K562 (cell line): ENCODE measurements at places on chromosomes 3 and 15.

- DNase-seq = no peak
Measured at GRCh38 chr3:170220871-170221270, 1.4 kb upstream of the PRKCI start.

DNA sequence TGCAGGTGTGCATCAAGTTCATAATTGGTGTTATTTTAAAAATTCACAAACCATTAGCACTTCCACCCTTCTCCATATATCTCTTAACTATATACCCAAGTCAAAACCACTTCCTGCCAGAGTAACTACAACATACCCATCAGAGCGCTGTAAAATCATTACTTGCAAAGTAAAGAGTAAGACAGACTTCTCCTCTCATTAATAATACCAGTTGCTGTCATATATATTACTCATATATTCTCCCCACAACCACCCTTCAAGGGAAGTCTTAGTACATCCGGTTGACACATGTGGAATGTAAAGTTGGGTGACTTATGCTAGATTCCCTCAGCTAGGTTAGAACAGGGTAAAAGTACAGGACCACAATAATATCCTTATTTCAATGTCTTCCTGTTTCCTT is 5.6 kb downstream of the TERC start:
- DNase-seq = no peak

- no peak for DNase-seq
Measured at GRCh38 chr3:19263606-19264005, 115.3 kb downstream of the KCNH8 start.

- no peak for DNase-seq
Measured at GRCh38 chr3:162738784-162739183, 1242.2 kb downstream of the OTOL1 start.

DNA sequence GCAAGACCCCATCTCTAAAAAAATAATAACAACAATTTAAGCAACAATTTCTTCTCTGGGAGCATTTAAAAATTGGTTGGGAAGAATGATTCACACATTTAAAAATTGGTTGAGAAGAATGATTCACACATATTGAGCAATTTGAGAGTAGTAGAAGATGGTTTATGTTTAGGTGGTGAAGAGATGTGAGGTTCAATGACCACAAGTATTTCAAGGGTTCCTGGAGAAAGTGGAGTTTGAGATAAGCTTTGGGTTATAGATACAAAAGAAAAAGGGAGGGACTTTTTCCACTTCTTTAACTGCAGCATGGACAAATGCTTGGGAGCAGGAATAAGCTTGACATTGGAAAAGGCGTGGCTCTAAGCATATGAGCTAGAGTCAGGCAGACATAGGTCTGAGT is 145.7 kb upstream of the NPHP3 start:
- DNase-seq = no peak

DNA sequence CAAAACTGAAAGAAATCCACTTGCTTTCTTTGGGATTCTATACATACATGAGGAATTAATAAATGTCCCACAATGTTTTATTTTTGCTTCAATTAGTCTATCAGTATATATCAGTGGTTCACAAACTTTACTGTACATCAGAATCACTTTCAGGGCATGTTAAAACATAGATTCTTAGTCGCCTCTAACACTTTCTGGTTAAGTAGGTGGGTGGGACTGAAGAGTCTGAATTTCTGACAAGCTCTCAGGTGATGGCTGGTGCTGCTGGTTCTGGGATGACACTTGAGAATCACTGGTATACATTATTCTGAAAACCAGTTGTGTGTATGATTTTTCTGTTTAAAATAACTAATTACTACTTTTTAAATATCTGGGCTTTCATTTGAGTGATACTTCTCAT is 393.3 kb downstream of the TBC1D5 start:
- no peak for DNase-seq

DNA sequence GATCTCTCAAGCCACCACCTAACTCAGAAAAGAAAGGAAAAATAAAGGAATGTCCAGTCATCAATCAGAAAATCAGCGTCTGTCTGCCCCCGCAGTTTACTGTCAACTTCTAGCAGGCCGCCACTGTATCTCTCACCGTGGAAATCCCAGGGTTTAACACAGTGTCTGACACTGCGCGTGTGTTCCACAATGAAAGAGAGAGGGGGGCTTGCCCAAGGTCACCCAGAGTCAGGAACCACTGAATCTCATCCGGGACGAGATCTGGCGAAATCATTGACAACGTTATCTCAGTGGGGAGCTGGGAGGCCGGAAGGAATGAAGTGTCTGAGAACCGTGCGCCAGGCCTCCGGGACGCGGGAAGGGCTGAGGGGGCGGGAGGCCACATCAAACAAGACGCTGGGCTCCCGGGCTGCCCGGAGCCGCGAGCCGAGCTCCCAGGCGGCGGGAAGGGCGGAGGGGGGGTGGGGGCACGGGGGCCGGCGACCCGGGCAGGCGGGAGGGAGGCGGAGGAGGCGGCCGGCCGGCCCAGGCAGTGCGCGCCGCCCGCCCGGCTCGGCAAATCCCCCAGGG is 2.2 kb upstream of the HES1 start:
- peak; percentile 52 for DNase-seq

DNA sequence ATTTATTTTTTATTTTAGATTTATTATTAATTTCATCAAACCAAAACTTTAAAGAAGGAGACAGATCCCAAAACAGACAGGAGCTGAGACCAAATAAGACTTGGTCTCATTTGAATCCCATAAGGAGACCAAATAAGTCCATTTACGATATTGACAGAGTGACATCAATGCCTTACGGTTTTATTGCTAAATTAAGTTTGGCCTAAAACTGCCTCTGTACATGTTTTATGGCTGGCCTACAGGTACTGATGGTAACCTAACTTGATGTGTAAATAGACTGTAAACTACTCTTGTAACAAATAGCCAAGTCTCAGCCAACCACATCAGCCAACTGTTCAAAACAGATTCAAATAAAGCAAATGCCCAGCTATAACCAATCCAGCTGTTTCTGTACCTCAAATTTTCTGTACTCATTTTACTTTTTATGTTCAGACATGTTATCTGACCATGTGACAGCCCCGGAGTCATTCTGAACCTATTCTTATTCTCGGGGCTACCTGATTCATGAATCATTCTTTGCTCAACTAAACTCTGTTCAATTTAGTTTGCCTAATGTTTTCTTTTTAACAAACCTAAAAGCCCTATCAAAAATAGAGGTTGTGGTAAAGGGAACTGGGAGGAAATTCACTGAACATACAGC is 89.4 kb upstream of the CDAN1 start:
- no peak for DNase-seq

- DNase-seq = no peak
Measured at GRCh38 chr3:128618398-128618726, 32.3 kb downstream of the RPN1 start.

DNA sequence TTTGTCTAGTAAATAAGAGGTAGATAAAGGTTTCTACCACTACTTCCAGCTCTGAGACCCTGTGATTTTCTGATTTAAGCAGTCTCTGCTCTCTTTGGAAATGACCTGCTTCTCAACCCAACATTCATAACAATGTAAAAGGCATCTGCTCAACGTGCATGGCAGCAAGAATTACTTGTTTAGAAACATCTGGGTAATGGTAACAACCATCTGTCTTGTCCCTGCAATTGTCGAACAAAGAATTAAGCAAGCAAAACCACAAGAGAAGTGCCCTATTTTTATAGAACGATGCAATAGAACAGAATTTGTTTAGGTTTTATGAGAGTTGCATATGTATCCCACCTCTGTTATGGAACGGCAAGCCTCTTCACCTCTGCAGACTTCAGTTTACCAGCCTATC is 7.1 kb upstream of the FSIP1 start:
- DNase-seq = no peak

DNA sequence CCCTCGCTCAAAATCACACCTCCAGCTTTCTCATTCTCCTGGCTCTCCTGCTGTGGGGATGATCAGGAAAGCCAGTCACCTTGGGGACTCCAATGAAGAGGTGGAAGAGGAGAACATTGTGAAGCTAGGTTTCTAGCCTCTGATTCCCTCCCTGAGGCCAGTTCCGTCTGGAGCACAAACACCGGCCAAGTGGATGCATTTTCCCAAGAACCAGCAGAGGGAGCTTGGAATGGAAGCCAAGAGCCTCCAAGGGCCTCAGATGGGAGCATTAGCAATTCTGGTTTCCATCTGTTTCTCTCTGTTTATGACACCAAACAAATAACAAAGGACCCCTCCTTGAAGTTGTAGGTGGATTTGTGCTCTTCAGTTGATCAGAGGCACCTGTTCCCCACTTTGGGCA is 40.6 kb upstream of the NMNAT3 start:
- DNase-seq = no peak

DNA sequence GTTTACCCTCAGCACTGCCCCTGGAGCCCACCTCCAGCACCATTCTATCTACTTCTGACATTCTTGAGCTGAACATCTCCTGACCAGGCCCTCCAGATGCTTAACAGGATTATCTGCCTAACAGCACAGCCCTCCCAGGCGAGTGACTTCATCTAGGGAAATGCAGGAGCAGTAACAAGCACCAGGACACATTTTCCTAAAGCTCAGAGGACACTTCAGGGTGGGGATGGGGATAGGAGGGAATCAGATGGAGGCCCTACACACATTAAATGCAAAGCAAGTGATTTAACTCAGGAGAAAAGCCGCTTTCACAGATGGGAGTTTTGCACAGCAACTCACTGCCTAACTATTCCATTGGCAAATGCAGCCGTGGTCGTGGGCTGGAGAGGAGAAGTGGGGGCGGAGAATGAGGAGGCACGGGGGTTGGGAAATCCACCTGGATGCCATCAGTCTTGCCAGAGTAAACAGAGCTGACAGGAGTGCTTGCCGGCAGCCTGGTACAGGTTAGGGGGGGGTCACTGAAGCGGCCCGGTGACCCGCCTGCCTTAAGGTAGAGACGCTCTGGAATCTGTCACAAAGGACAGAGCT is 21.3 kb upstream of the BNC1 start:
- no peak for DNase-seq

GRCh38 chr3:58534592-58535494 is 2.1 kb downstream of the ACOX2 start:
- DNase-seq = no peak

GRCh38 chr3:143753006-143753405 is 95.3 kb downstream of the SLC9A9 start:
- no peak for DNase-seq

DNA sequence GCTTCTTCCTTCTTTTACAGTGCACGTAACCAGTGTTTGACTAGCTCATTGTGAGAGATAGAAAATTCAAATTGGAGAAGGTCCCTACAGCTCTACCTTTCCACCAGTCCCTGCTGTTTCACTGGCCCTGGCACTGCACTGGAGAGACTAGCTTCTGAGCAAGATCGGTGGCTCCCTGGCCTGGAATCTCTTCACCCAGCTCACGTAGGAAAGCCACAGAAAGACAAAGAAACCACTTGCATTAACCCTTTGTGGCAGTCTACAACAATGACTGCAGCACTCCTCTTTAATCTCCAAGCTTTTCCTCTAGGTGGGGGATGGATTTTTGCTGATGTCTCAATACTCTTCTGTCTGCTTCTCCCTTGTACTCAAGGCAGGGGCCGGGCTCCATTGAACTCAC is 155.9 kb downstream of the PEX5L start:
- no peak for DNase-seq

GRCh38 chr3:133040696-133041523 is 2.7 kb downstream of the TMEM108 start:
- DNase-seq = peak; percentile 67

GRCh38 chr3:186142393-186142932 is 33.6 kb upstream of the ETV5 start:
- DNase-seq = no peak

- DNase-seq = no peak
Measured at GRCh38 chr15:57160823-57161560, 215.3 kb upstream of the CGNL1 start.

DNA sequence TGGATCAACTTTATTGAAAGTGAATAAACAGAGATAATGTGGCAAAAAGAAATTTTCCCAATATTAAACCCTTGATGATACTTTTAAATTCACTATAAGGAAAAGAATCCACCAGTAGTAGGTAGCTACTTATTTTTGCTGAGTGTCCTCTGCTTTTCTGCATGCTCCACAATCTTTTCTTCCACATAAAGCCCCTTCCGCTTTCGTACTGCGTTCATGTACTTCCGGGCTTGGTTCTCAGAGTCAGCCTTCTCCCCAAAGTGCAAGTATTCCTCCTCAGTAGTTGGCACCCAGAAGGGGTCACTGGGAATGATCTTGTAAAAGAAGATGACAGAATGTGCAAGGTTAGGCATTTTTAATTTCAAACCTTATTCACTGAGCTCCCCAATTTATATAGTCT is 84.4 kb upstream of the MEX3B start:
- DNase-seq = no peak

- peak; percentile 70 for DNase-seq
Measured at GRCh38 chr3:128426128-128426921, 40.4 kb downstream of the DNAJB8 start.

- no peak for DNase-seq
Measured at GRCh38 chr3:178084938-178085816, 451.1 kb upstream of the KCNMB2 start.

GRCh38 chr15:86231864-86232721 is 152.4 kb downstream of the AGBL1 start:
- no peak for DNase-seq

- no peak for DNase-seq
Measured at GRCh38 chr15:80379693-80380092, 24.5 kb upstream of the ARNT2 start.

- DNase-seq = no peak
Measured at GRCh38 chr15:93985925-93986324, 245.4 kb upstream of the MCTP2 start.

DNA sequence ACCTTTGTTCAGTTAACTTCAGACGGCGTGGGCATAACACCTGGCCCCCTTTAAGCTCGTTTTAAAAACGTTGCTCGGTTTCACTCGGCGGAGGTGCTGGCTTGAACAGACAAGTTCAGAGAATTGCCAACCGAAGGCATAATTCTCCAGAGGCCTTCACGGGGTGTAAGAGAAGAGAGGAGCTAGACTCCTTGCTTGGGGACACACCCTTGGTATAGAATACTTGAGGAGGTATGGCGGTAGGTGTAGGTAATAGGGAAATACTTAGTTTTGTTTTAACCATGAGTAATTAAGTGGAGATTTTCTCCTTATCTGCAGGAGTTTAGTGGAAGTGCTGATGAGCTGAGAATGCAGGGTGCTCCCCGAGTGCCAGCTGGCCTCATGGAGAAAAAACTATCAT is 921 bp downstream of the FBXL2 start:
- no peak for DNase-seq

DNA sequence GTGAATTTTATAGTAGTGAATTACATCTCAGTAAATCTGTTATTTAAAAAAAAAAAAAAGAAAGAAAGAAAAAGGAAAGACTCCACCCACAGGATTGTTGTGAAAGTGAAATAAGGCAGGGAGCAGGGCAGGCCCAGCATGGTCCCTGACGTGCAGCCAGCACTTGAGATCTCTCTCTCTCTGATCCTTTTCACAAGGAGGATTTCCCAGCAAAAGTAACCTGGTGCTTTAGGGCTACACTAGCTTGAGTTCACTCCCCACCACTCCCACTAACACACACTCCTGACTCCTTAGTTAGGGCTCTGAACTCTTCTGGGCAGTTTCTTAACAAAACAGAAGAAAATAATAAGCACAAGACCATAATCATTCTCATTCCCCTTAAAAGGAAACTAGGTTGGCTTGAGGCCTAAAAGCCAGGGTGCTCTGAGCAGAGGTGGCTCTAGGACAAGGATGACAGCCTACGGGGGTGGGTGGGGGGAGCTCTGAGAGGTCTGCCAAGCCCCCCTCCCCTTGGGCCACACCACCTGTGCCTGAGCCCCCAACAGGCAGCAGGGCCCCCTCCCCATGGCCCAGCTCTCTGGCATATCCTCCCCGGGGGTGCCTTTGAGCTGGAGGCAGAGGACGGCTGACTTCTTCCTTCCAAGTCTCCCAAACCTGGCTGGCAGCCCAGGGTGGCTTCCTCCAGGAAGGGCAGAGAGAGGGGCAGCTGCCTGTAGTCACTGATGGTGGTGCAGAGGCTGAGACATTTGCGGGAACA is 856 bp downstream of the TMEM40 start:
- no peak for DNase-seq
